Daoy (cell line): ENCODE measurements at places on chromosomes 7 and 10. TPM values are rescaled to one million over a fixed set of nuclear protein-coding genes. Genes with fewer than 3 reads are reported as not detected.

DNA sequence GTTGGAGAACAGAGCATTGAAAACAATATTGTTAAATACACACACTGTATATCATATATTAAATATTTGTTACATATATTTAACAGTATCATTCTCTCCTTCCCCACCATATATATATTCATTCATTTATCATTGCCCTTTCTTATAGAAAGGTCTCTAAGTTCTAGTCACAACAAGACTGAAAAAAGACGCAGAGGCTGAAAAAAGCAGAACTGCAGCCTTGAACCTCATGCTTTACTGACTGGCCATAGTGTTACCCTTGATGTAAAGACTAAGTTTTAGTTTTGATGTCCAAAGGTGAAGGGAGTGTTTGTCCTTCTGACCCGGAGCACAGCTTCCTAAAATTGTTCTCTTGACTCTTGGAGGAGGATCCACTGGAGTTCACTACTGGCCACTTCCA lies 247.9 kb downstream of the PTEN start:
- DNase-seq, result no peak

DNA sequence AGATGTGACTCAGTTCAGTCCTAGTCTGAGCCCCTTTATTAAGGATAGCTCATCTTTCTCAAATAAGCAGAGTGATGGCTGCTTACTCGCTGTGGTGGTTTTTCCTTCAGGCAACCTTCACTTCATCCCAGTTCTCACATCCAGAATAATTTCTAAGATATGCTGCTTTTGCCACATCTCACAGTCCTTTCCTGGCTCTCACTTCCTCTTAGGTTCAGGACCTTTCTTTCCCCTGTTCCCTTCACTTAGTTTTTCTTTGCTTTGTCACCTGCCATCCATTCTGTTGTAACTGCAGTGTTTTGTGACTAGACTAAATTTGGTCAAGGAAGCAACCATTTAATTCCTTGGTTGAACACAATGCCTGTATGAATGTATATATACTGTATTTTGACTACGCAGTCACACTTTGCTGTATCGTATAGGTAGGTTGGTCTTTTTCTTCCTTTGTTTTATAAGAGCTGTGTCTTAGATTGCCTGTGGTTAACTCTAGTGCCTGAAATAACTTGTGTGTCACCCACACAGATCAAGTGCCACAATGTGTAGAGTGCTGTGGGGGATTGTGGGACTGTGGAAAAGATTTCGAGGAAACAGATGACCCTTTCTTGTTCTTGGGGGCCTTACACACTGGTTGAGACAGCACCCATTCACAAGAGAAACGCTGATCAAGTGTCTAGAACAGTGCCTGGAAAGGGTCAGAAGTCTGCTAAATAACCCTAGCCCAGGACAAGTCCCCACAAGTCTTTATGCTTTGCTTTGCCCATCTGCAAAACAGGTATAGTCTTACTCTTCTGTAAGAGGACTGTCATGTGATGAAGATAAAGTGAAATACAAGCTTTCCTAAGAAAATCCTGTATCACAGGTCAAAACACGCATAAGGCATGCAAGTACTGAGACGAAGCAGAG lies 2.6 kb downstream of the ZNF655 start:
- no peak for DNase-seq

DNA sequence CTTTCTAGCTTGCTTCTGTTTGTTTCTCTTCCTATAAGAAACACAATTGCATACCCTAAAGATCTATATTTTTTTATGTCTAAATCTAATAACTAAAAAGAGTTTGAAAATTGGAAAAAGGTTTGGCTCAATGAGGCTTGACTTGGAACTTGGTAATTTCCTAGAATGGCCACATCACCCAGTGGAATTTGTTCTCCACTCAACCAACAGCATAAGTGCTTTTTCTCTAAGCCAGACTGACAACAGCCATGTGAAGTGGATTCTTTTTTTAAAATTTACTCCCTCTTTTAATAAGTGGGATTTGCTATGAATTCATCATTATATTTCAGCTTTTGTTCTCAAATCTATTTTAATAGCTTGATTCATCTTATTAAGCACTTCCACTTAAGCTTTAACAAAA lies 33.8 kb downstream of the GBF1 start:
- no peak for DNase-seq

DNA sequence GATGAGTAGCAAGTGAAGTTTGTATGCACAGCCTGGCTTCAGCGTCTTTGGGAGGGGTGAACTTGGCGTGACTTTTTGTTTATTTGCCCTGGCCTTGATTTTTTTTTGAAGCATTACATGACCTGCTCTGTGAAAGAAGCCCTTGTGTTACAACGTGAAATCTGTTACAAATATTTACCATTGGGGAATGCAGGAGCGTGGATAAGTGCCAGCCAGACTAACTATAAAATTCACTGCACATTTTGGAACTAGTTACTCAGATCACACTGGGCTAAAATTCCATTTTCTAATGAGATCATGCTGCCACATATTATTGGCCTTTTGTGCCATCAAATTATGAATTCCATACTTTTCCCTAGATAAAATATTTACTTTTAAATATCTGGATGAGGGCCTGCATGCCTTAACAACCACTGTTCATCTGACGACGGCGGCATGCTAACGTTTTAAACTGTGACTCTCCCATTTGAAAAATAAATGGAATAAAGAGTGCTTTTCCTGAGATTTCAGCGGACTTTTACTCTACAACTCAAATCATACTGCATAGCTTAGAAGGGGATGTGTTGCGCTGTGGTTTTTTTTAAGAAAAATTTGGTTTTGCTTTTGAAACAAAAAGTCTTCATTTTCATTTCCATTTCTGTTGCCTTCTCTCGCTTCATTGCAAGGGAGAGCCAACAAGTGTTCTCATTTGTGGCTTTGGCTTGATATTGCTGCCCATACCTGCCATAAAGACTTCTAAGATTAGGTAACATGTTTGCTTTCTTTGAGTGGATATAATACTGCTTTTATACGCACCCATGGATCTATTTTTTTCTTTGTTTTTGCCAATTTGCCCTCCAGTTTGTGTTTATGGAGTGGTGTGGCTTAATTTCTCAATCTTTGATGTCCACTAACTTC lies 352.2 kb downstream of the TFEC start:
- peak; percentile 6 for DNase-seq

GRCh38 chr10:86667421-86668181 lies 710 bp upstream of the LDB3 start:
- no peak for DNase-seq

DNA sequence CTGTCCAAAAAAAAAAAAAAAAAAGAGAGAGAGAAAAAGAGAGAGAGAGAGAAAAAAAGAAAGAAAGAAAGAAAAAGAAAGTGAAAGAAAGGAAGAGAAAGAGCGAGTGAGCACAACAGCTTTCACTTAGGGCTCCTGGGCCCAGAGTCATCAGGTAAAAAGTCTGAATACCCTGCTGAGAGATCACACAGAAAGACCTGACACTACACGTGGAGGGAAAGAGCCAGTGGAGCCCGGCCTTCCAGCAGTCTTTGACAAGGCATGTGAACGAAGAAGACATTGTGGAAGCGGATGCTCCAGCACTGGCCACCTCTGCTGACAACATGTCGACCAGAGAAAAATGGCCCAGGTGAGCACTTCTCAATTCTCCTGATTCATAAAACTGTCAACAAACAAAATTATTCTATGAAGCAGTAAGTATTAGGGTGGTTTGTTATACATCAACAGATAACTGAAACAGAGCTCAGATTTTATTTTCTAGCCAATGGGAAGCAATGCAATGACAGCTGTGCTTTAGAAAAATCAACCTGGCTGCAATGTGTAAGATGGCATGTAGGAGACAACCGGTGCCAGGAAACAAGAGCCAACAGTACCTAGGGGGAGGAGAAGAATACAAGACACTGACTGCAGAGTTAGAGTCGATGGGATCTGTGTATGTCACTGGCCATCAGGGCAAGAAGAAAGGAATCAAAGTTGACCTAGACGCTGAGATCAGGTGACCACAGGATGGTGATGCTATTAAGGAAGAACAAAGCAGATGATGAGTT lies 4.4 kb downstream of the RNF216 start:
- DNase-seq, result no peak

SPDYE6 gene
- total RNA-seq, result not detected in 2 replicates

PDE6C gene
- not detected in 2 replicates for total RNA-seq

INSYN2A gene
- total RNA-seq, result 0.24 TPM in 1 of 2 replicates, not detected in the other

CACNB2 gene
- total RNA-seq, result 0.06 TPM in 1 of 2 replicates, not detected in the other
